ENCODE measurements at places on chromosomes 5 and 9.

DNA sequence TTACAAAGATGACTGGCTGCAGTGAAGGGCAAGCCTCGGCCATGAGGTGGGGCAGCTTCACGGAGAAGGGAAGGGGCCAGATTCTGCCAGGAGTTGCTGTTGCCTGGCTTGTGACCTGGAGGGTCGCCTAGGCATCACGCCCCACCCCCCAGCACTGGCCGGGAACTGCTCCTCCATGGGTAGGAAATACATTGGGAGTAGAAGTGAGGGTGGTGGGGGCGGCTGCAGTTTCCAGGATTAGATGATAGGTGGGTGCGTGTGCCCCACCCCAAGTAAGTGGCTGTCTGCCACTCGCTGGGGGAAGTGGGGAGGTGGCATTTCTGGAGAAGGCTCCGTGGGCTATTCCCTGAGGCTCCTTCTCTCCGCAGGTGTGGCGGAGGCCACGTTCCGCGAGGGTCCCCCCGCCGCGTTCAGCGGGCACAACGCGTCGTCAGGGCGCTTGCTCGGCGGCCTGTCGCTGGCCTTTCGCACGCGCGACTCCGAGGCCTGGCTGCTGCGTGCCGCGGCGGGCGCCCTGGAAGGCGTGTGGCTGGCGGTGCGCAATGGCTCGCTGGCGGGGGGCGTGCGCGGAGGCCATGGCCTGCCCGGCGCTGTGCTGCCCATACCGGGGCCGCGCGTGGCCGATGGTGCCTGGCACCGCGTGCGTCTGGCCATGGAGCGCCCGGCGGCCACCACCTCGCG lies 16.9 kb downstream of the CRB2 start:
- DNase-seq = no peak

- DNase-seq = no peak
These were observed 291.1 kb upstream of the TLE4 start for GRCh38 chr9:79280691-79281090.

DNA sequence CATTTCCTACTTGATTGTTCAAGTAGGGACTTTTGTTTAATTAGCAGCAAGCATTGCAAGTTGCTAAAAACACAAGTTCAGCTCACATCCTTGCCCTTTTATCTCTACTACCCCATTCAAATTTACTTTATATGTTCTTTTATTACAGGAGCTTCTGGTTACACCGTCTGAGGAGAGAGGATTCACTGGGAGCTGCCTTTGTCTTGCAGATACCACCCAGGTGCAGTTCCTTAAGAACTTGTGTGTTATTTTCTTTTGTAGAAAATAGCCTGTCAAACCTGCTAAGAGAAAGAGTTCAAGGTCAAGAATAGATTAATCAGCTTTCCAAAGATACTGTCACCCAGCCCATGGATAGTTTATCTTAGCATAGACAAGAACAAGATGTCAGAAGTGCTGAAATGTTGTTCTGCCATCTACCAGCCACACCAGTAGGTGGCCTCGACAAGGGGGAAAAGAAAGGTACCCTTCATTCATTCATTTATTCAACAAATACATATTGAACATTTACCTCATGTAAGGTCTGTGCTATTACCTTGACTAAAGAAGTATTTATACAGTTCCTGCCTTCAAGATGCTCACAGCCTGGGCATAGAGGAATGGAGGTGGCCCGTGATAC lies 750.3 kb downstream of the MAT2B start:
- DNase-seq = no peak

DNA sequence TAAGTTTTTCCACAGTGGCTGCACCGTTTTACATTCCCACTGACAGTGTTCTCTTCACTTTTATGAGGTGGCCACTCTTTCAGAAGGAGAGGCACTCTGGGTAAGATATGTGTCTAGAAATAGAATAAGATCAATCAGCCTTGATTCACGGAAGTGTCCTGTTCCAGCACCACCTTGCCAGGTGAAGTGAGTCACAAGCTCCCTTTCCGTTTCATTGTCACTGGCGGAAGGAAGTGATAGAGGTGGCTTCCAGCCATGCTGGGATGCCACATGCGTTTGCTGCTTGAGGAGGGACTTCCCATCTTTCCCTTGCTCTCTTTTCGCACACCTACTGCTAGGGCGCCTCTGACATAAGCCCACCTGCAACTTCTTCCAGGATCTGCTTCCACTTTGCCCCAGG lies 217.1 kb downstream of the PIK3R1 start:
- no peak for DNase-seq

DNA sequence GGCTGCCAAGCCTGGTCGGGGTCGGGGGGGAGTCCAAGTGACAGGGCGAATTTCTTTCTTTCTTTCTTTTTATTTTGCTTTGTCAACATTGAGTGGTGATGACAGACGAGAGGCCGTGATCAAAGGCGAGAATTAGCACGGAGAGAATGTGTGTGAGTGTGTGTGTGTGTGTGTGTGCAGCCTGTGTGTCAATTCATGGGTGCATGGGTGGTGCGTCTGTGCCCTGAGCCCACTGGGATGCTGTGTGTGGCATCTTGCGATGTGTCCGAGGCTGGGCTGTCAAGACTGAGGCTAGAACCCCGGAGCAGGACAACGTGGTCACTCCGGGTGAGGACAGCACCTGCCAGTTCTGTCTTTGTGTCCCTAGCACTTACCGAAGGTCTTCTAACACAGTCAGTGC lies 4.7 kb upstream of the FIBCD1 start:
- DNase-seq = no peak
